ENCODE measurements at places on chromosomes 7 and 10. TPM values are rescaled to one million over a fixed set of nuclear protein-coding genes. Genes with fewer than 3 reads are reported as not detected.
A peak's percentile ranks its signal among the peaks of the same experiment; 100 is the strongest.

- DNase-seq: no peak
- H3K27ac ChIP-seq: no peak overlapping the region
- no peaks in the 10 kb centered on the region for H3K36me3 ChIP-seq
- H3K4me3 ChIP-seq: no peak overlapping the region
- no peaks in the 10 kb centered on the region for H3K4me1 ChIP-seq
Measured at GRCh38 chr10:22832066-22832602, 95.7 kb upstream of the ARMC3 start.

DNA sequence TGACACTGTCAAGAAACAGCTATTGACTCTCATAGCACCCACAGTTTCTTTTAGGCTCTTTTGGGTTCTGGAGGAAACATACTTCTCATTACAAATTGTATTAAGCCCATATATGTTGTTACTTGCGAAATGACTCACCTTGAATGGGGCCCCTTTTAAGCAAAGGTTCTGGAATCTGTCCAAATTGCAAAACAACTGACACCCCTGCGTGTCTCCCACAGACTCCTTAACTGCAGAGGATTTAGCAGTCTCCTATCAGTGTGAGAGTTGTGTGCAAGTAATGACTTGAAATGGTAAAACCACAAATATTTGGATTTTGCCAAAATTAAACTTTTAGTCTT lies 192.3 kb downstream of the DNAJC1 start:
- DNase-seq: no peak
- no peak overlapping the region for H3K4me3 ChIP-seq
- peaks cover 3% of the 10 kb centered on the region for H3K36me3 ChIP-seq
- H3K27ac ChIP-seq: no peak overlapping the region
- peaks cover 5% of the 10 kb centered on the region for H3K4me1 ChIP-seq

GRCh38 chr10:79070606-79071395 lies 2.0 kb downstream of the ZMIZ1 start:
- no peak for DNase-seq
- H3K4me1 ChIP-seq: peaks cover 12% of the 10 kb centered on the region
- H3K4me3 ChIP-seq: peak overlapping the region; percentile 91
- H3K27me3 ChIP-seq: peaks cover 20% of the 10 kb centered on the region

GRCh38 chr7:44824894-44825526 lies 22.9 kb downstream of the H2AZ2 start:
- H3K4me1 ChIP-seq: peaks cover 20% of the 10 kb centered on the region
- DNase-seq: no peak
- H3K36me3 ChIP-seq: peaks cover 25% of the 10 kb centered on the region

GRCh38 chr7:50591480-50592438 lies 26.6 kb upstream of the DDC start:
- peaks cover 8% of the 10 kb centered on the region for H3K36me3 ChIP-seq
- peaks cover 4% of the 10 kb centered on the region for H3K27me3 ChIP-seq
- no peak for DNase-seq
- H3K27ac ChIP-seq: no peak overlapping the region
- H3K4me3 ChIP-seq: no peak overlapping the region
- H3K4me1 ChIP-seq: peaks cover 65% of the 10 kb centered on the region

The NAT16 gene
- total RNA-seq: not detected

GRCh38 chr7:140223515-140224221 lies 46.9 kb upstream of the KDM7A start:
- H3K27me3 ChIP-seq: no peaks in the 10 kb centered on the region
- H3K27ac ChIP-seq: peak overlapping the region; percentile 69
- DNase-seq: no peak
- H3K4me1 ChIP-seq: peaks cover 40% of the 10 kb centered on the region

The PGAM2 gene
- 0.58 TPM for total RNA-seq

GRCh38 chr7:148944935-148945934 lies 61.1 kb upstream of the EZH2 start:
- no peaks in the 10 kb centered on the region for H3K27me3 ChIP-seq
- no peak overlapping the region for H3K4me3 ChIP-seq
- DNase-seq: no peak
- H3K27ac ChIP-seq: no peak overlapping the region
- H3K36me3 ChIP-seq: no peaks in the 10 kb centered on the region

The MPP7 gene
- 1.4 TPM for total RNA-seq

The DGKI gene
- 2.2 TPM for total RNA-seq

The FFAR4 gene
- total RNA-seq: not detected

GRCh38 chr10:86017841-86018734 lies 348.5 kb downstream of the GRID1 start:
- no peak overlapping the region for H3K27ac ChIP-seq
- no peak for DNase-seq
- no peaks in the 10 kb centered on the region for H3K36me3 ChIP-seq

The AKR1E2 gene
- total RNA-seq: 3.1 TPM

The WDR37 gene
- 26.4 TPM for total RNA-seq

The TRIP6 gene
- total RNA-seq: 39.3 TPM

DNA sequence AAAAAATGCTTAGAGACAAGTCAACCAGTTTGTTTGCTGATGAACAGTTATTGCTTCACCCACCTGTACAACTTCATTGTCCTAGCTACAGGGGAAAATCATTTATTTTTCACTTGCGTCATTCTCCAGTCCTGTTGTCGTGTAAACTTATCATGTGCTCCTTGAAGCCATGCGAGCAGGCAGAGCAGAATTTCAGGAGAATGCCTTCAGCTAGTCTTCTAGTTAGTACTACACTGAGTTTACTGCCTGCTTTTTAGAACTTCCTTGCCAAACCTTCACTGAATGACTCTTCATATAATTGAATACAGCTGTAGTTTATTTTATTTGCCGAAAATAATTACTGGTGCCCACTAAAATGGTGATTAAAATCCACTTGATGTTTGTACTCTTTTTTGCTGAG lies 15.6 kb downstream of the RPA3 start:
- H3K27me3 ChIP-seq: no peaks in the 10 kb centered on the region
- peaks cover 15% of the 10 kb centered on the region for H3K4me1 ChIP-seq
- no peak overlapping the region for H3K27ac ChIP-seq
- no peak overlapping the region for H3K4me3 ChIP-seq
- H3K36me3 ChIP-seq: peaks cover 5% of the 10 kb centered on the region
- no peak for DNase-seq

GRCh38 chr10:74794531-74794930 lies 31.9 kb upstream of the KAT6B start:
- DNase-seq: no peak
- H3K27me3 ChIP-seq: no peaks in the 10 kb centered on the region
- no peak overlapping the region for H3K4me3 ChIP-seq

The PPP1R9A gene
- total RNA-seq: 0.07 TPM

The SEMA4G gene
- 0.45 TPM for total RNA-seq

- H3K36me3 ChIP-seq: peaks cover 2% of the 10 kb centered on the region
- no peak overlapping the region for H3K27ac ChIP-seq
- no peaks in the 10 kb centered on the region for H3K4me1 ChIP-seq
- peaks cover 22% of the 10 kb centered on the region for H3K27me3 ChIP-seq
- no peak overlapping the region for H3K4me3 ChIP-seq
Measured at GRCh38 chr10:89129911-89130310, 77.2 kb downstream of the CH25H start.

GRCh38 chr7:129617652-129618051 lies 6.1 kb downstream of the NRF1 start:
- peaks cover 12% of the 10 kb centered on the region for H3K36me3 ChIP-seq
- H3K27me3 ChIP-seq: no peaks in the 10 kb centered on the region
- no peak for DNase-seq
- H3K4me3 ChIP-seq: no peak overlapping the region

DNA sequence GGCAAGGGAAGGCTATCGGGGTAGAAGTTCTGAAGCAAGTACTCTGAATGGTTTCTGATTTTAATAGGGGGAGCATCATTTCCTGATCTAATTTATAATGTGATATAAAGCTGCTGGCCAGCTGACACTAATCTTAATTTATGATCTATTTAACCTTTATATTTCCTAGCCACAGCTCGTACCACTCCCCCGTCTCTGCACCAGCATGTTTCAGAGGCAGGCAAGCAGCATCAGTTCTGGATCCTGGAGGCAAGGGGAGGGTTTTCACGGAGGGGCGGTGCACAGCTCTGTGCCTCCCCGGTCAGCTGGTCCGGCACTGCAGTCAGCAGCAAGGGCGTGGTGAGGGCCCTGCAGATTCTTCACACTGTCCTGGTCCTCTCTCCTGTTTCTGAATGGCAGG lies 30.0 kb downstream of the MGMT start:
- no peaks in the 10 kb centered on the region for H3K27me3 ChIP-seq
- H3K4me3 ChIP-seq: no peak overlapping the region
- no peaks in the 10 kb centered on the region for H3K4me1 ChIP-seq
- no peak for DNase-seq

The ARHGAP19 gene
- total RNA-seq: 48.3 TPM

DNA sequence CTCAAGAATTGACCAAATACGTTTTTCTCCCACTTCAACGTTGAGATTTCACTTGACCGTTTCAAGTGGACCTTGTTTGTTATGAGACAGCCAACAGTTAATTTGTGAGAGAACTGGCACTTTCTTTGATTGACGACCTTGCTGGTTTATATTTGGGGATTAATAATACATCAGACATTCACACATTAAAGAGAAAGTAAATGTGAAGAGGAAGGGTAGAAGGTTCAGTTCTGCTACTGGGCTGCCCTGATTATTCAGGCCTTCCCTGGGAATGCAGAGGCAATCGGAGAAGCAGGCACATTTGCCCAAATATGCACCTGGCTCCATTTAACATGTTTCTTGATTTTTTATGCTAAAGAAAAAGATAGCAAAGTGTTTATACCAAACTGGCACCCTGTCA lies 114.1 kb downstream of the POU6F2 start:
- no peak overlapping the region for H3K4me3 ChIP-seq
- peaks cover 3% of the 10 kb centered on the region for H3K27me3 ChIP-seq
- no peak overlapping the region for H3K27ac ChIP-seq
- H3K36me3 ChIP-seq: no peaks in the 10 kb centered on the region
- no peaks in the 10 kb centered on the region for H3K4me1 ChIP-seq

GRCh38 chr7:4204513-4205165 lies 477.5 kb upstream of the FOXK1 start:
- no peak for DNase-seq
- H3K27ac ChIP-seq: no peak overlapping the region
- no peak overlapping the region for H3K4me3 ChIP-seq

DNA sequence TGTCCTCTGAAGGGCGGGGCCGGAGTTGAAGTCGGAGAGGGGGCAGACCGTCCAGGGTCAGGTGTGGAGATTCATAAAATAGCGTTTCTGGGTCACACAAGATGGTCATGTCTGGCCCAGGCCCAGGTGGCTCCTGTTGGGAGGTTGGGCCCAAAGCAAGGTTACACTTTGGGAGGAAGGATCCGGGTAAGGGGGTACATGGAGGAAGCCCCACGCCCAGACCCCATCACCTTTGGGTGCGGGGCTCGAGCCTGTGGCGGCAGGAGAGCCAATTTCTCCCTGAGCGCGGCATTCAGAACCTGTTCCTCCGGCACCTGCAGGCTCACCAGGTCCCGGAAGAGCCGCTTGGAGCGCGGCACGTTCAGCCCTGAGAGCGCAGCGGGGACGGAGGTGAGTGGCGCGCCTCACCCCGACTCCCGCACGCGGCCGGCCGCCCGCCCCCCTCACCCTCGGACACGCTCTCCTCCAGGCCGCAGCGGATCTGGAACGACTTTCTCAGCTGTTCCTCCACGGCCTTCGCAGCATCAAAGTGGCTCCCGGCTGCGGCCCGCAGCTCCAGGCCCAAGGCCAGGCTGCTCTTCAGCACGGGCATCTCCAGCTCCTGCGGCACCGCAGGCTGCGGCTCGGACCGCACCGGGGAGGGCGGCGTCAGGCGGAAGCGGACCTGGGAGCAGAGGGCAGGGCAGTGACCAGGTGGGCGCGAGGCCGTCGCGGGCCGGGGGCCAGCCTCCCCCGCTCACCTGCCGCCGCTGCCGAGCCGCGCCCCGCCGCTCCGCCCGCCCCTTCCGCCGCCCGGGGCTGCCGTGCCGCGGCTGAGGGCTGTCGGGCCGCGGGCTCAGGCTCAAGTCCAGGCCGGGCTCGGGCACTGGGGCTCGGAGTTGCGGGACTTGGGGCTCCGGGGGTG lies 644 bp downstream of the PPP1R35 start:
- peaks cover 46% of the 10 kb centered on the region for H3K4me1 ChIP-seq
- DNase-seq: peak; percentile 67
- peaks cover 32% of the 10 kb centered on the region for H3K36me3 ChIP-seq

The ZNF804B gene
- not detected for total RNA-seq

DNA sequence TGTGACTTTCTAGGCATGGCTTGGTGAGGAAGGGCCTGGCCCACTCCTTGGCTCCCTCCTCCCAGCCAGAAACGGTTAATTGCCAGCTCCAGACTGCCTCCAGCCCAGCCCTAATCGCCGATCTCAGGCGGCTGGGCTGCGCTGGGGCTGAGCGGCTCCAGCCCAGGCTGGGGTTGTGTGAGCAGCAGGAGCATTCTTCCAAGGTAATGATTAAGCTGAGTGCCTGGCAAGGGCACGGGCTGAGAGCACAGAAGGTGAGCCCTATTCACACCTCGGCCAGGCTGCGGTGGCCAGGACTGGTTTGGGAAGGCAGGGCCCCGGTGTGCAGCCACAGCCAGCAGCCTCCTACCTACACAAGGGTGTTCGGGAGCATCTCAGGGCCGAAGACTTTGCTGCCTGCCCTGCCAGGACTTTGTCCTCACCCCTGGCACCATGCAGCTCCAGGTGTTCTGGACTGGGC lies at the start of gene TMEM72:
Gene TMEM72 (plus strand): TSS at position 257 of the 460 bp plus-strand sequence. CDS start 176 bp downstream, at position 433.
- H3K27ac ChIP-seq: no peak within 1 kb of the TSS
- H3K27me3 ChIP-seq: peaks cover 8% of the 10 kb centered on the region
- DNase-seq: no peak
- no peaks in the 10 kb centered on the region for H3K36me3 ChIP-seq

GRCh38 chr10:128031216-128031615 lies 95.0 kb downstream of the MKI67 start:
- no peak overlapping the region for H3K4me3 ChIP-seq
- no peak for DNase-seq
- no peaks in the 10 kb centered on the region for H3K36me3 ChIP-seq
- peaks cover 5% of the 10 kb centered on the region for H3K27me3 ChIP-seq
- no peak overlapping the region for H3K27ac ChIP-seq
- peaks cover 19% of the 10 kb centered on the region for H3K4me1 ChIP-seq

DNA sequence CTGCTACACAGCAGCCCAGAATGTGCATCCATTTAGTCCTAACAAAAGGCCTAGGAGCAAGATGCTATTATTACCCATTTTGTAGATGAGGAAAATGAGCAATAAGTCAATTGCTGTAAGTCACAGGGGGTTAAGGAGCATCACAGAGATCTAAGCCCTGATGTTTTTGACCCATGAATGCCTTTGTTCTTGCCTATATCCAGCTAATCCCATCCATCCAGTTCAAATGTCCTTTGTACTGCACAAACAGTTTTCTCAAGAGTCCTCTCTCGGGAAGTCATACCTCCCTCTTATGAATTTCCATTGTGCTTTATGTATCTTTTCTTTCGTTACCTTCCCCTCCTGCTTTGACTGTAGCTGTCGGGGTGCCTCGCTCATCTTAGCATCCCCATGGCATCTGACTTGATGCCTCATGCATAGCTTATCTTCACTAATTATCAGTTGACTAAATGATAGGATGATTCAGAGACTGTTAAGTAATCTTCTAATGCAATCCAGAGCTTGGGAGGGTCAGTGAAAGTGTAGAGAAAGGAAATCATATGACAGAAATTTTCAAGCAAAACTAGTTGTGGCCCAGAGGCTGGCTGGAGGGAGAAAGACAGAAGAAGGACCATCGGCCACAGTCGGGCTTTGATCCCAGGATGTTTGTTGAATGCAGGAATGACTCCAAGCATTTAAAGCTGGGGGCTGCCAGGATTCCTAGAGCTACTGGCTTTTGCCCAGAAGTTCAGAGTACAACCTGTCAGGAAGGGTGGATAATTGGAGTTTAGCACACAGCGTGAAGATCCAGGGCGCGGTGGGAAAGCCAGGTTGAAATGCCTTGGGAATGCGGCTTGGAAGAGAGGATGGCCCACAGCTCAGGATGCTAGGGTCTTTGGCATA lies 23.5 kb downstream of the BLVRA start:
- no peak for DNase-seq
- H3K4me1 ChIP-seq: peaks cover 14% of the 10 kb centered on the region

The ACHE gene
- 0.23 TPM for total RNA-seq

The SH2D4B gene
- total RNA-seq: 0.09 TPM

All from activated CD8-positive, alpha-beta memory T cell treated with anti-CD3 and anti-CD28 coated beads, Interleukin-2, amount 10 ng/mL, durations not matched to agents 7 days and 5 days (primary cell).